ENCODE measurements at places on chromosomes 5 and 9.

DNA sequence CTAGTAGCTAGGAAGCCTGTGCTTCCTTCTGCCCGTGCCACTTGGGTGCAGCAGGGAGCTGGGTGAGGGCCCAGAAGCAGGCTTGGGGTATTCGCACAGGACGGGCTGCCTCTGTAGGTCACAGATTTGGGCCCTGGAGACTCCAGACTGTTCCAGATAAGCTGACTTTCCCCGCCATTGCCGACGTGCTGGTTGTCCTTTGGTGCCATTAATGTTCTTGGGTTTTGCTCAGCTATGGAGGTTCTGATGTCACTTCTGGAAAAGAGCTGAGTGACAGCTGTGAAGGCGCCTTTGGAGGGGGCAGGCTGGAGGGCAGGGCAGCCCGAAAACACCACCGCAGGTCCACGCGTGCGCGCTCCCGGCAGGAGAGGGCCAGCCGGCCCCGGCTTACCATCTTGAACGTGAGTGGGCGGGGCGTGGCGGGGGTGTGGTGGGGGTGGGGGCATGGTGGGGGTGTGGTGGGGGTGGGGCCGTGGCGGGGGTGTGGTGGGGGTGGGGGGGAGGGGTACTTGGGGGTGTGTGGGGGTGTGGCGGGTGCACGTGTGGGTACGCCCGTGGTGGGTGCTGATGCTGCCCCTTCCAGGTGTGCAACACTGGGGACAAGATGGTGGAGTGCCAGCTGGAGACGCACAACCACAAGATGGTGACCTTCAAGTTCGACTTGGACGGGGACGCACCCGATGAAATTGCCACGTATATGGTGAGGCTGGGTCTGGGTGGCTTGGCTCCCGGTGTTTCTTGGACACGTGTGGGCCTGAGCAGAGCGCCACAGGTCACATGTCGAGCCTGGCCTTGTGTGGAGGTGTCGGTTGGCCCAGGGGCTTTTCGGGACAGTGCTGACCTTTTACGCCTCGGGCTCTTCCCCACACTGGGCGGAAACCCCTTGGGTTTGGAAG is 79.6 kb downstream of the WNK2 start:
- DNase-seq = no peak

DNA sequence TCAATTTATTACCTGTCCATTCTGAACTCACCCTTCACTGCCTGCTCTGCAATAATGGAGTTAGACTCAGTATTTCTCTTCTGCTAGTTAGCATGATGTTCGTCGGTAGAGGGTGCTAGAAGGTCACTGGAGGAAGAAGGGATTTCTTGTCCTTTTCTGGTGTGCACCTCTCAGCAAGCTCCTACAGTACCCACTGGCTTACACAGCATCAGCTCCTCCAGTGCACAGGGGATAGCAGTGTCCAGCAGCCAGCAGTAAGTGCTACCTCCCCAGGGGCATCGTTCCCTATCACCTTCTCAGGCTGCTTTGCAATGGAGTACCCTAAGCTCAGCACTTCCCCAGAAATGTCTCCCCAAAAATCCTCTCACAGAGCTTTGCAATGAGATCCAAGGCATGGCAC is 45.9 kb upstream of the APC start:
- DNase-seq = no peak

- DNase-seq = no peak
Measured at GRCh38 chr9:17782430-17783149, 203.7 kb downstream of the SH3GL2 start.

DNA sequence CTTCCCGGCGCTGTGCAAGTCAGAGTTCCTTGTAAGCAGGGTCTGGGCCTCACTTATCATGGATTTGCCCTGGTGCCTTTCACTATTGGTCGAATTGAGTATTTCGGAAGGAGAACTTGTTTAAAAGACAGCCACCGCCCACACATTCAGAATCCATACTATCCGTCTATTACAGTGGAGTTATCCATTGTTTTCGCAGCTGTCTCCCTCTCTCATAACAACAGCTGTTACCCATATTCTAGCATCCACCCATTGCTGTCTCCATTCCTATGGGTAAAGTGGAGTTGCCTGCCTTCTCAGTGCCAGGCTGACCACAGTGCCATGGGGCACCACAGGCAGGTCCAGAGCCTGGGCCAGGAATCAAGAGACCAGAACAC is 20.2 kb downstream of the FAXDC2 start:
- DNase-seq = no peak

- no peak for DNase-seq
Measured at GRCh38 chr9:130997925-130998596, 10.9 kb upstream of the LAMC3 start.

DNA sequence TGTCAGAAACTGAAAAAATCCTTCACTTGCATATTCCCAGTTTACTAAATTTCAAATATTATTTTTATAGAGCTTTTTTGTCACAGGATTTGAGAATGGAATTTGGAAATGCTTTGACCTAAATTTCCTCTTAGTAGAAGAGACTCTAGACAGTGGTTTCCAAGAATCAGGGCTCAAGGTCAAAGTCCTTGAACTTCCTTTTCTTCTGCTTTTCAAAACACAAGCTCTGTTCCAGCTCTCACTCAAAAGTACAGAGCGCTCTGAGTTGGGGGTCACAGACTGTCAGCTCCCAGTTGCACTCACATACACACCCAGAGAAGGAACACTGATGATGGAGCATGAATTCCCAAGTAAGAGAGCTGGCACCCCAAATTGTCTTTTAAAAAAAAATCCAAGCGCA is 394.2 kb downstream of the MLLT3 start:
- DNase-seq = no peak

DNA sequence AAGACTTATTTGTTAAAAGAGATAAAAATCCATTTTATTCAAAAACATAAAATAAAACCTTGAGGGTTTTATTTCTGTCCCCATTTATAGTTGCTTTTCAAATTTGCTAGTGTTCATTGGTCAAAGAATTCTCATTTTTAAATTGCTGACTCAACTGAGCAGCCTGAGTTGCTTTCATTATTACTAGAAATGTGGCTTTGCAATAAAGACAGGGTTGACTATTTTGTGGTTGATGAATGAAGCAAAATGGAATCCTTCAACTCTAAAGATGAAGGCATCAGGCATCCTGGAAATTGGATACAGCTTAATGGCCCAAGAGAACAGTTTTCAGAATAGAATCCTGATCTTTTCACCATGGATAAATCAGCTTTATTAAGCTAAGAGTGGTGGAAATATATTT is 23.9 kb upstream of the PPP3R2 start:
- no peak for DNase-seq

DNA sequence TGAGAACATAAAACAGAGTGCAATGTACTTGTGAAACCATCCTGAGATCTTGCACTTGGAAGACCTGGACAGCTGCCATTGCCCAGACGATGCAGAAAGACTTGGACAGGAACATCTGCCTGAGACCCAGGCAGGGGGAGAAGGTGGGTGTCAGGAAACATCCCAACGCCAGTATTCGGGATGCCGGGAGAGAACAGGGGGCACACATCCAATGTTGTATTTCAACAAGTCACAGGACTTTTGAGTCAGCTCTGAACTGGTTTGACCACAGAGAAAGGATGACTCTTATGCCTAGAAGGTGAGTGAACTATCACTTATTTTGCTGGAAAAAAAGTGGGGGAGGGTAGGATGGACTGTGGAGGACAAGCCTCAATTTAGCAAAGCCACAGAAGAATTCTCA is 124.6 kb downstream of the ROR2 start:
- DNase-seq = no peak

DNA sequence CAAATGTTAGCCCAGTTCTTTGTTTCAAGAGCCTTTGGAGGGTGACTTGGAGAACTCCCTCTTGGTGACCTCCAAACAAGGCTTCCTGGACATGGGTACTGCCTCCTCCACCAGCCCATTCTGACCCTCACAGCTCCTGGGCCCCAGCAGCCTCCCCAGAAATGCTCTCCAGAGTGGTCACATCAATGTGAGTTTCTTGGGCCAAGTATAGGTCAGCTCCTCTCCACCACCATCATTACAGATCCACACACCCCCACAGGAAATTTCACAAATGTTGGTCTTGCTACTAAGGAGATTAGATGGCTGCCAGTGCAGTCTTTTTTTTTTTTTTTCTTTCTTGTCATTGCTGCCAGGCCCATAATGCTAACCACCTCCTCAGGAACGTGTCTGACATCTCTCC is 410.7 kb downstream of the DTWD2 start:
- DNase-seq = no peak

- DNase-seq = no peak
Measured at GRCh38 chr9:72564479-72565281, 43.3 kb downstream of the TMC1 start.

- DNase-seq = no peak
Measured at GRCh38 chr9:134647359-134648080, 5.9 kb downstream of the COL5A1 start.

DNA sequence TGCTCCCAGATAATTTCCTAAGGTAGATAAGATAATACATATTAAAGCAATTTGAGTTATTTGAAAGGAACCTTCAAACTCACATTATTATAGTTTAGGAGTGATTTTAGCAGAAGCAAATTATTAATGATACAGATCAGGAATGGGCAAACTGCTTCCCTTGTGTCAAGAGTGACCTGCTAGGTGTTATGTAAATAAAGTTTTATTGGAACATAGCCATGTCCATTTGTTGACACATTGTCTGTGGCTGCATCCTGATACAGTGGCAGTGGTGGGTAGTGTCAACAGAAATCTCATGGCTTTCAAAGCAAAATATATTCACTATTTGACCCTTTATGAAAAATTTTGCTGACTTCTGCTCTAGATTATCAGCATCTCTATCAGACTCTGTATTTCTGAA is 11.4 kb upstream of the BASP1 start:
- no peak for DNase-seq

DNA sequence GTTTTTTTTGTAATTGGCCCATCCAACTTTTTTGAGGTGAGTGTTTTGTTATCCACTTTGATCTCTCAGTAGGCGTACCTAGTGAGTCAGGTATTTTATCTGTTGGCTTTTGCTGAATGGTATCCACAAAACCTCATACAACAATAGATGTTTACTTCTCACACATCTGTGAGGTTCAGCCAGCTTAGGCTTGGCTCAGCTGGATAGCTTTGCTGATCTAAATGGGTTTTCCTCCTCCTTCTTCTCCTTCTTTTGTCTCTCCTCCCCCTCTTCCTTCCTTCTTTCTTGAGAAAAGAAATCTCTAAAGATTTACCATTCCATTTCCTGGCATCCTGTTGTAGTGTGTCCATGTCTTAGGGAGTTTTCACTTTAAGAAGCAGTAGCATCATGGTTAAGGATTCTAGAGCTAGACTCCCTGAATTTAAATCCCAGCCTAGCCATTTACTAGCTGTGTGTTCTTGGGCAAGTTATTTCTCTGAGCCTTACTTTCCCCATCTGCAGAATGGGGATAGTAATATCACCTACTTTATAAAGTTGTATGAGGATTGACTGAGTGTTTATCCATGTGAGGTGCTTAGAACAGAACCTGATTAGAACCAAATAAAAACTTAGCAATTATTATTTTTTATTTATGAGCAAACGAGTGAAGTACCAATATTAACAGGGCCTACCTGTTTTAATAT is 126.3 kb downstream of the ARHGAP26 start:
- no peak for DNase-seq

DNA sequence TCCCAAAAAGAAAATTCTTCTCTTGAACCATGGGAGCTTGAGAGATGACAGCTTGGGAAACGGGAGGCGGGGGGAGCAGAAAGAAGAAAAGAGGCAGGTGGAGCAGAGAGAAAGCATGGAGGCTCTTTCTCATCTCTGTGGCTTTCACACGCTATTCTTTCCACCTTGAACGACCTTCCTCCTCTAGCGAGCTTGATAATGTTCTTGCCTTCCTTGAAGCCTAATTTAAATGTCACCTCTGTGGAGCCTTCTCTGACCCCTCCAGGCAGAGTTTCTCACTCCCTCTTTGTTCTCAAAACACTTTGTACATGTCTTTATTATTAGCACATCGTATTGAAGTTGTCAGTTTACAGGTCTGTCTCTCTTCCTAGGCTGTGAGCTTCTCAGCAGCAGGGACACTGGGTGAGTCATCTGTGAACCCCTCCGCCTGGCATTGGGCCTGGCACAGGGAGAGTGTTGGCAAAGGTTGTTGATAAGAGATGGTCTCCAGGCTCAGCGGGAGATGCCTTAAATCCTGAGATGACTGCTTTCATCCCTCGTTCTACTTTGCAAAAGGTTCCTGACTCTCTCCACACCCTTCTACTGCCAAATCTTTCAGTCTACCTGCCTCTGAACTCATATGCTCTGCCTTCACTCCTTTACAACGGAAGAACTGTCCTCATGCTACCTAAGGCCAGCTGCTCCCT is 14.1 kb upstream of the STRBP start:
- no peak for DNase-seq

DNA sequence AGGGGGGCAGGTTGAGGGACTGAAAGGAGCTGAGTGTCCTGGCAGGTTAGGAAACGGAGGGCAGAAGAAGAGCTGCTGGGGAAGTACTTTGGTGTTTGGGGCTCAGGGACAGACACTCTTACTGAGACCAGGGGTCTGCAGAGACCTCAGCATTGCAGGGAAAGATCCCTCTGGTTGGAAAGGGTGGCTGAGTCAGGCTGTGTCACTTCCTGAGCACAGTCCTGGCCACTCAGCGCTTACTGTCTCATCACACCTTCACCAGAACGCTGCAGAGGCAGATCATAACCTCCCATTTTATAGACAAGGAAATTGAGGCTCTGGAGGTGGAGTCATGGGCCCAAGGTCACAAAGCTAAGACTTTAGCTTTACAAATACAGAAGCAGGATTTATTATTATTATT is 54.3 kb downstream of the LMX1B start:
- no peak for DNase-seq

DNA sequence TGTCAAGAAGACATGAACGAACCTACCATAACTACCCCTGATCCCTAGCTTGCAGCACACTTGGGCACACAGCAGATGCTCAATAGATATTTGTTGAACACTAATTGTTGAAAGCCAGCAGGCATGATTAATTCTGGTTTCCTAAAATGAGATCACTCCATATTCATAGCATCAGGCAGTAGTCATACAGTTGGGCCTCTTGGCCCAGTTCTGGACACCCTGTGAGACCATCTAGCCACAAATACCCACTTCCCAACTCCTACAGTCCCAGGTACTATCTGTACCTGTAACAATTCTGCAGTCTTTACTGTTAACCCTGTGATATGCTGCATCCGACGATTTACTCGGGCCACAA is 24.2 kb downstream of the P4HA2 start:
- DNase-seq = no peak

GRCh38 chr9:98516205-98516896 is 192.4 kb downstream of the GABBR2 start:
- no peak for DNase-seq

- DNase-seq = no peak
Measured at GRCh38 chr5:160105686-160106360, 13.4 kb downstream of the PWWP2A start.

GRCh38 chr5:149993471-149993870 is 7.0 kb downstream of the TIGD6 start:
- DNase-seq = no peak

DNA sequence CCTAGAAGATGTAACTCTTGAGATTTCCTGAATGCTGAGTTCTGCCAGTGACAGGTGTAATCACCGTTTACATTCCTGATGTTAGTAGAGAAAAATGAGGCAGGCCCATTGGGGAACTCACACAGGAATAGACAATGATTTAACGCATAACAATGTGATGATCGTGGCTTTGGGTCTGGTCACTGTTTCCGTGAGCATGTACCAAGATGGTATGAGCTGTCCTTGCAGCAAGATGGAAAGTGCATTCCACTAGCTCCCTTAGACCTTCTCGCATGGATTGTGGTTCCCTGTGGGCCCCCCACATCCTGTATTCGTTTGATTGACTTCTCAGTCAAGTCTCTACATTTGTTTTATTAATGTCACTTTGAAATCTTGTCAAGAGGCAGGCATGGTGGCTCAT is 124.0 kb upstream of the DAP start:
- no peak for DNase-seq

Measured in stimulated activated CD4-positive, alpha-beta T cell treated with anti-CD3 and anti-CD28 coated beads, Interleukin-1b, Interleukin-23, amount 100 ng/mL, for 1 hour (primary cell).